ENCODE measurements at places on chromosomes 3 and 15. TPM values are rescaled to one million over a fixed set of nuclear protein-coding genes. Genes with fewer than 3 reads are reported as not detected.
A peak's percentile ranks its signal among the peaks of the same experiment; 100 is the strongest.

DNA sequence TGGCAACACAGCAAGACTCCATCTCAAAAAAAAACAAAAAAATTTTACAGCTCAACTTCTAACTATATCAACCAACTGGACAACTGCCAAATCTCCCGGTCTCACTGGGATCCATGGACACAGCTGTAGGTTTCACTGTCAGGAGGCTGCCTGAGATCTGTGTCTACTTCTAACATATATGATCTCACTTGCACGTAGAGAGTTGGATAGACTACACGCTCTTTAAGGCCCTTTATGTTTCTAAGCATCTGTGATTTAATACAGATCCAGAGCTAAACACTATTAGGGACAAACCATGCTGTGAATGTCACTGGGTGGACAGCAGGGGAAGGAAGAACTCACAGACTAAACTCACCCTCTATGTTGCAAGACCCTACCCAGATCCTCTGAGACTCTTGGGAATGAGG is 13.0 kb upstream of the APOD start:
- DNase-seq, result no peak

DNA sequence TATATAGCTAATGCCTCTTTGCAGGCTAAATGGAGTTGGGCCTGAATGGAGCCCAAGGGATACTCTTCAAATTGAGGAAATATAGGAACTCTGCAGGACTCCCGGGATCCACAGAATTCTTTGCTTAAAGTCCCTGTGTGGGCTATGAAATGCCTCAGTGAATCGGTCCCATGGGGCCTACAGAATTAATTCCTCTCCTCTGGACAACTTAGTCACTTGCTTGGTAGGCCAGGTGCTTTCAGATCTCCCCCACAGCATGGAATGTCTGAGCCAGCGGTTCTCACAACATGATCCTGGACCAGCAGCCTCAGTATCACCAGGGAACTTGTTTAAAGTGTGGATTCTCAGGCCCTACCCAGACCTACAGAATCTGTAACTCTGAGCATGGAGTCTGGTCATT is 15.1 kb upstream of the PRICKLE2 start:
- no peak for DNase-seq

GRCh38 chr3:189202583-189202982 is 30.8 kb downstream of the TPRG1 start:
- no peak for DNase-seq

DNA sequence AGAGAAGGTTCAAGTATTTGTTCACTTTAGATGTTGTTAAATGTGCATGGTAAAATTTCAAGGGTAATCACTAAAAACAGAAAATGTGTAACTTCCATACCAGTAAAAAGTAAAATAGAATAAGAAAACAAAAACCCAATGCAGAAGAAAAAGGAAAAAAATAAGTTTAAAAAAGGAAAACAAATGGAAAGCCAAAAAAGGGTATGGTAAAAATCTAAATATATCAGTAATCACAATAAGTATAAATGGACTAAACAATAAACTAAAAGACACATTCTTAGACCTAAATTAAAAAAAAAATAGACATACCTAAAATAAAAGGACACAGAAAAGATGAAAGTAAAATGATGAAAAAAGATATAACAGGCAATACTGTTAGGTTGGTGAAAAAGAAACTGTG is 9.5 kb upstream of the CLN6 start:
- no peak for DNase-seq

DNA sequence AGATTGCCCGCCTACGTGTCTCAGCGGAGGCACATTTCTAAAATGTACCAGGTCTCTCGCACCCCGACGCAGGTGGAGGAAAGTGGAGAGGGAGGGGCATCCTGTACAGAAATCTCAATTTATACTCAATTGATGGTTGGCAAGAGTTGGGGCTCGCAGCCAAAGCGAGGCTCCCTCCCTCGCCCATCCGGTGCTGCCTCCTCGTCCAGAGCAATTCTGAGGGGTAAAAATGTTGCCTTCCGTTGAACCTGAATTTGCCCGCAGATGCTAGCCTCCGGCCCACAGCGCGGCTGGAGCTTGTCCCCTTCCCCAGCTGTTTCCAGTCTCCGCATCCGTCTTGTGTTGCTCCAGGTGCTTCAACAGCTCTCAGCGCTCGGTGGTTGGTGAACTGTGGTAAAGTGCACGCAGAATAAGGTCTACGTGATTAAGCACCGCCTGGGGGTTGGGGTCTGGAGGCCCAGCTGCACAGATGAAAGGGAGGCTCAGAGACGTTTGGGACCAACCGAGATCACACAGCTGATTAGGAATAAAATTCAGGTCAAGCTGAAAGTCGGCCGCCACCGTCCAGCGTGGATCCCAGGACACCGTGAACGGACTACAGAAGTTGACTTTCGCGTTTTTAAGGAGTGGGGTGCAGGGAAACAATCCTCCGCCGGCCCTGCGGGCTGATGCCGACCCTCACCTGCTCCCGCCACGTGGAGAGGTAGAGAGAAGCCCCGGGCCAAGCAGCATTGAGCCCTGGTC is 846 bp upstream of the POLG start:
- no peak for DNase-seq

- peak; percentile 70 for DNase-seq
These were observed 936.1 kb upstream of the NR2F2 start for GRCh38 chr15:95394186-95395067.

FAM107A gene
- not detected for total RNA-seq

ZPLD1 gene
- total RNA-seq, result 0.43 TPM

GRCh38 chr15:43516801-43517353 is 531 bp upstream of the MAP1A start:
- DNase-seq, result peak; percentile 45

ROPN1 gene
- not detected for total RNA-seq

DNA sequence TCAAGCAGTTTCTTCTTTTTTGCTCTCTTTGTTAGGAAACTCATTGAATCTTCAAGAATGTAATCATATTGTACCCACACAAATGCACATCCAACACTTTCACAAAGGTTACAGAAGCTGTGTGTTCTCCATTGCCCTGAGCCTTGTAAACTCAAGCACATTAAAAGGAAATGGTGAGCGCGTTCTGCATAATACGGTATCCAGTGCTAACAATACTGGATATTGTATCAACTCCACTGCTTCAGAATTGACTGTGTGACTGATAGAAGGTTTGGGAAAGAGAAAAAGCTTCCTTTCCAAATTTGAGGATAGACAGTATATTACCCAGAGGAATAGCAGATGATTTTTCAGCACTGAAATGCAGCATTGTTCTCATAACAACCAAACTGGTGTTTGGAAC is 268.9 kb upstream of the RBMS3 start:
- DNase-seq, result no peak
